KBM-7 (cell line): ENCODE measurements at places on chromosomes 12 and 14.

- DNase-seq, result no peak
Measured at GRCh38 chr12:27428466-27428865, 18.1 kb upstream of the SMCO2 start.

GRCh38 chr14:23555533-23555881 is 564 bp upstream of the THTPA start:
- DNase-seq, result no peak

GRCh38 chr14:51805541-51805940 is 54.9 kb upstream of the GNG2 start:
- DNase-seq, result no peak

- no peak for DNase-seq
Measured at GRCh38 chr12:124216966-124217365, 77.9 kb upstream of the RFLNA start.

GRCh38 chr12:123937707-123938591 is 34.7 kb downstream of the CCDC92 start:
- no peak for DNase-seq

GRCh38 chr14:96881713-96882112 is 84.5 kb downstream of the VRK1 start:
- DNase-seq, result no peak

DNA sequence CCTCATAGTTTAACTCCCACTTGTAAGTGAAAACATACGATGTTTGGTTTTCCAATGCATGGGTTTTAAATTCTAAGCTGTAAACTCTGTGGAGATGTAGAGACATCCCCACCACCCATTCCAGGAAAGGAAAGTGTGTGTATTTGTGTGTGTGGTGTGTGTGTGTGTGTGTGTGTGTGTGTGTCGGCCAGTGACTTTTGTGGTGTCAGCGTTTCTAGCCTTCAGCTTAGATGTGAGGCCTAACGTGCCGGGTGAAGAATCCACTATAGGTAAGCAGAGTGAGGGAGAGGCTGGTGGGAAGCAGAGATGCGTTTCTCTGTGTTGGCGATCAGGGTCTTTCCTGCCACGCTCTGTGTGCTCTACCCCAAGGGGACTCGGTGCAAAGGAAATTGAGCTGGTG is 93.0 kb downstream of the SLC24A4 start:
- DNase-seq, result no peak

GRCh38 chr14:21069388-21070082 is 569 bp upstream of the ARHGEF40 start:
- no peak for DNase-seq

DNA sequence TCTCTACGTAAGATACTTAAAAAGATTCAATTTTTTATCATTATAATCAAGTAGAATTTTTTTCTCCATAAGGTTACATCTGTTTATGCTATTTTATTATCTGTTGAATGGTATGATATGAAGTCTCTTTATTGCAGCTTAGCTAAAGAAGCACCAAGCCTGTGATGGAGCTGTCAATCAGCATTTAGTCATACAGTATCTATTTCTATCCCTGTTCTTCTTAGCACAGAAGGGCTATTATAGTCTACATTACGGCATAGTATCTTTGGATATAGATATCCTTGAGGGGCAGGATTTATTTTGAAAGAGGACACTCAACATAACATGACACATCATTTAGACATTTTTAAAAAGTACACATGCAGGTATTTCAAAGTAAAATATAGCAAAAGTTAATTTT is 277.1 kb downstream of the FOXG1 start:
- DNase-seq, result no peak

DNA sequence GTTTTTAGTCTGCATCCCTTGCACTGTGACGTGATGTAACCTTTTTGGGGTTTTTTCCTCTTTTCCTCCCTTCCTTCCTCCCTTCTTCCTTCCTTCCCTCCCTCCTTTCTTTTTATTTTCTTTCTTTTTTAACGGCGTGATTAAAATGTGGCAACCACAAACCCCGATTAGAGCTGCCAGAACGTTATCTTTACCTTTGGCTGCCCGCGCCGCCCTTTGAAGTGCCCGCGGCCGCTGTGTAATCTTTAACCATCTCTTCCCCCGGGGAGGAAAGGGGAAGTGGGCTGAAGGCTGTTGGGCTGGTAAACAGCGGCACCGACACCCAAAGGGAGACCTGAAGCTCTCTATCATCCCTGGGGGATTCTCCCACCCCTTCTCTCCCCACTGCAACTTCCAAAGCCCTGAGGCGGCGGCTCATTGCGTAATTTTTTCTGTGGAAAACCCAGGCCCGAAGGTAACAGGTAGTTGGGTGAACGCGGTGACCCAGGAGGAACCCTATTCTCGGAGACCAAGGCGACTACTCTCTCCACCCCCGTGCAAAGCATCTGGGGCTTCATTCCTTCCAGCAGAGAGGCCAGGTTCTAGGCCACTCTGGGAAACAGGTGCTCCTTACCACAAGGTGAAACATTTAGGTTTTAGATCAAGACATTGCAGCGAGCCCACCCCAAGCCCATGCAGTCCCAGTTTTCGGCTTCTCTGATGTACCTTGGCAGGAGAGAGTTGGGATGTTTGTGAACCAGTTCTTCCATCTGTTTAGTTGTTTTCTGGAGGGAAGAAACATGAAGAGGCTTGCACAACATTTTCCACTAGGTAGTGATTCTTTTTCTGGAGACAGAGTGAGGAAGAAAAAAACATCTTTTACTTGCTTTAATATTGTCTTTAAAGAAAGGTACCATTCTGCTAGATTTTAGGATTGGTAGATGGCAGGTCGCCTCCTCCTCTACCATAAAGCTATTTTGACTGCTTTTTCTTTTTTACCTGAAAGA is 1.5 kb downstream of the LGR5 start:
- DNase-seq, result peak; percentile 68

DNA sequence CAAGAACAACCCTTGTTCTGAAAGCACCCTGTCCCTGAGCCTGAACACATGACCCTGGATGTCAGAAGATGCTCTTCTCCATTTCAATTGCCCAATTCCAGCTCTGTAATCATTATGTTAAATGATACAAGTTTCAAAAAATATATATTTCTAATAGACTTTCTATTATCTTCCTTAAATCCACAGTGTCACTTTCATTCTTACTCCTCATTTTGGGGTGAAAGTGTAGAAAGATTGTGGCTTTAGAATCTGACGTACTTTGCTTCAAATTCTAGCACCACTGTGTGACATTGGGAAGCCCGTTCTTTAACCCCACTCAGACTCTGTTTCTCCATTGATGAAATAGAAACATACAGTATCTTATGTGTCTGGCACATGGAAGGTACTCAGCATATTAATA is 83.2 kb downstream of the ETV6 start:
- DNase-seq, result no peak

DNA sequence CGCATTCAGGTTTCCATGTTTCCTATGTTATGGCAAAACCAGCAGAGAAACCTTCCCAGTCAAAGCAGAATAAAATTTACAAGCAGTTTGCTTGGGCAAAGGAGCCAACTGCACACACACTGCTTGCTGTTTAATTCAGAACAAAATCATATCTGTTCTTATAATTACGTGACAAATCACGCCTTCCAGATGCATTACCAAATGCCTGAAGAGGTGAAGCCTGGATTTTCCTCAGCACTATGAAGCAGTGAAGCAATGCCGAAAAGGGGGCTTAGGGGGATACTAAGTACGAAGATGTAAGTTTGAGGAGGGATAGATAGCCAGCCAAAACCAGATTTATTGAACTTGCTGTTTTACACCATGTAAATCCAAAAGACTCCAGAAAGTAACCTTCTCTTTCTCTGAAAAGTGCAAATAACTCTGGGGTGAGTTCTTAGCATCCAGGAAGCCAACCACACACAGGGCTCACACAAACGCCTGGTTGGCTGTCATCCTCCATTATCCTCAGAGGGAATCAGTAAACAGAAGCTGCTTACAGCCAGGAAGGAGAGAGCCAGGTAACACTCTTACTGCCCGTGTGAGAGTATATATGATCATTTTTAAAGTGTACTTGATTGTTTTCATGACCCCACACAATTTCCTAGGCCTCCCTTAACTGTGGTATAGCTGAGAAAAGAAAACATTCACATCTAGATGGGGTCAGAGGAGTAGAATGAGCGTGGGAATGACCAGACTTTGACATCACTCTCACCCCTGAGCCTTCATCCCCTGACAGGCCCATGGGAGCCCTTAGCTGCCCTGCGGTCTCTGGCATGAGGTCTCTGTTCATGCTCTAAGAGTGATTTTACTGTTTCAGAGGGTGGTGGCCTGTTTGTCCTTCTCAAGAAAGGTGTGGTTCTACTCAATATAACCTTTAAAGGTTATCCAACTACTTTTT is 442.5 kb downstream of the EGLN3 start:
- no peak for DNase-seq

DNA sequence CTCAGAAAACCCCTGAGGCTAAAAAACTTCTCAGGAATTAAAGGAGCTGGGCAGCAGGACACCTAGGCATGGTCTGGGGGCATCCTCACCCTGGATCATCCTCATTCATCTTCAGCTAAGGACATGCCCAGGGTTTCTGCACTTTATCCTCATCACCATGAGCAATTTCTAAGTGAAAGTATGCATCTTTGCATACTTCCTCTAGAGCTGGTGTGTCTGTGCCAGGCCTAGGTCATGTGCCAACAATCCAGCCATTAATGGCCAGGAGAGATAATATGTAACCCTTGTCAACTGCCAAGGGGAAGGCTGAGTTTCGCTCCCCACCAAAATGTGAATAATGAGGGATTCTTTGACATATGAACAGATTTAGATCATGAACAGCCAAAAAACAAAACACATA is 160.5 kb downstream of the KITLG start:
- no peak for DNase-seq

GRCh38 chr12:39616251-39616650 is 3.4 kb downstream of the ABCD2 start:
- no peak for DNase-seq

DNA sequence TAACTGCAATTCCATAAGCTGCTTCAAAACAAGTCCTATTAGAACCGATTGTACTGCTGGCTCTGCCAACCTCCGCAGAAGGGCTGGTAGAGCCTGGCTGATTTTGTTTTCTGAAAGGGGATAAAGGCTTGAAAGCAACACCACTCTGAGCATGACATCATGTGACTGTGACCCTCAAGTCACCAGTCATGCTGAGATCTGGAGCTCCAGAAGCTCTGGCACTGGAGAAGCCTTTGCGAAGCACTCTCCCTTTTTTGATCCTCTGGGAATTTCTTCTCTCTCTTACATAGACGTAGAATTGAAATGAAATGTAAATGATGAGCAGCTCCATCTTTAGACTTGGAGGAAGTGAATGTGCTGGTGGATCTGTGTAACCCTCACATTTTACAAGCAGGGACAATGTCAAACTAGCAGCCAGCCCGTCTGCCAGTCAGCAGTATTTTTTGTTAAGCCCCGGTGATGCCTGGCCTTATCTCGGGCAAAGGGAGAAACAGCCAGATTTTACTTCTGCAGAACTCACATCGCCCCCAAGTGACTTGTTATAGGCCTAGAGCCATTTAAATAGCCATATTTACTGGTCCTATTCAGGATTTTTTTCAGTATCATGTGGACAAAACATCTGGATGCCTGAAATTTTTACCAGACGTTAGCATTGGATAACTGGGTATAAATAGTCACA is 112.1 kb upstream of the NPAS3 start:
- DNase-seq, result no peak
